ENCODE measurements at places on chromosomes 11 and 22. TPM values are rescaled to one million over a fixed set of nuclear protein-coding genes. Genes with fewer than 3 reads are reported as not detected.

Gene GDPD5
- 8.4 TPM for total RNA-seq

DNA sequence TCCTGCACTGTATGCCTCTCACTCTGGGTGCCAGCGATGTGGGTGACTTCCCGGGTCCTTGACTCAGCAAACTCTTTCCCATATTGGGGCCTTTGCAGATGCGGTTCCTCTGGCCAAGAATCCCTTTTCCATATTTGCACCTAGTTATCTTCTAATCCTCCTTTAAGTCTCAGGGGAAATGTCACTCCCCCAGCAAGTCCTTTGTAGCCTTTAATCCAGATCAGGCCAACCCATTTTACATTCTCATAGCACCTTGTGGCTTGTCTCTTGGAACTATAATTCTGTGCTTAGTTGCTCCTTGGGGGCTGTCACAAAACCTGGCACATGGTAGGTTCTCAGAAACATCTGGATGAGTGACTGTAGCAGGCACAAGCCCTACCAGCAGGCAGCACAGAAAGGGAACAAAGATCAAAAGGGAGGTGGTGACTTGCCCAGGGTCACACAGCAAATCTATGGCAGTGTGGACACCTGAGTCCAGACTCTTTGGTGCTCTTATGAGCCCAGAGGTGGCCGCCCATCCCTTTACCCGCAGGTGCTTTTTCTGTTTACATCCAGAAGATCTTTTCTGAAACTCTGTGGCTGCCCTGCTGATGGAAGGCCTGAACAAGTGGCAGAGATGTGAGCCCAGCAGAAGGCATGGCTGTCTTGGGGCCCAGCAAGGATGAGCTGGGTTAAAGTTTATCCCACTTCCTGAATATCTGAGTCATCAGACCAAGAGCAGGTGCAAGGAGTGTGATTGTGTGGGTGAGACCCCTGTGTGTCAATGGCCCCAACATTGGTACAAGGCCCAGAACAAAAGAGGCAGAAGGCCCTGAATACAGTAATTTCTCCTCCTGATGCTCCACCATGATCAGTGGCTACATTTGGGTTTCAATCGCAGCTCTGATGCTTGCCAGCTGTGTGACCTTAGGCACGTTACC lies 78.6 kb upstream of the GRK3 start:
- DNase-seq, result no peak

DNA sequence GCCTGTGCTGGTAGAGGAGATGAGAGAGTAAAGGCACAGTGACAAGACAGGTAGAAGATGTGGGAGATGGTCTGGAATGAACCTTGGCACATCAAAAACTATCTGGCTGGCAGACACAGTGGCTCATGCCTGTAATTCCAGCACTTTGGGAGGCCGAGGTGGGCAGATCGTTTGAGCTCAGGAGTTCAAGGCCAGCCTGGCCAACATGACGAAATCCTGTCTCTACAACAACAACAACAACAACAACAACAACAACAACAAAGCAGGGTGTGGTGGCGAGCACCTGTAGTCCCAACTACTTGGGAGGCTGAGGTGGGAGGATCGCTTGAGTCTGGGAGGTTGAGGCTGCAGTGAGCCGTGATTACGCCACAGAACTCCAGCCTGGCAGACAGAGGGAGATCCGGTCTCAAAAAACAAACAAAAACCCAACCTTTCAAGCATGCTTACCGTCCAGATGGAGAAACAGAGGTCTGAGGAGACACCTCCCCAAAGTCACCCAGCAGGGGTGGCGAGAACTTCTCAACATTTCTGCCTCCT lies 11.8 kb downstream of the KCTD21 start:
- no peak for DNase-seq

GRCh38 chr22:24331468-24332440 lies 61.1 kb downstream of the SPECC1L start:
- no peak for DNase-seq

DNA sequence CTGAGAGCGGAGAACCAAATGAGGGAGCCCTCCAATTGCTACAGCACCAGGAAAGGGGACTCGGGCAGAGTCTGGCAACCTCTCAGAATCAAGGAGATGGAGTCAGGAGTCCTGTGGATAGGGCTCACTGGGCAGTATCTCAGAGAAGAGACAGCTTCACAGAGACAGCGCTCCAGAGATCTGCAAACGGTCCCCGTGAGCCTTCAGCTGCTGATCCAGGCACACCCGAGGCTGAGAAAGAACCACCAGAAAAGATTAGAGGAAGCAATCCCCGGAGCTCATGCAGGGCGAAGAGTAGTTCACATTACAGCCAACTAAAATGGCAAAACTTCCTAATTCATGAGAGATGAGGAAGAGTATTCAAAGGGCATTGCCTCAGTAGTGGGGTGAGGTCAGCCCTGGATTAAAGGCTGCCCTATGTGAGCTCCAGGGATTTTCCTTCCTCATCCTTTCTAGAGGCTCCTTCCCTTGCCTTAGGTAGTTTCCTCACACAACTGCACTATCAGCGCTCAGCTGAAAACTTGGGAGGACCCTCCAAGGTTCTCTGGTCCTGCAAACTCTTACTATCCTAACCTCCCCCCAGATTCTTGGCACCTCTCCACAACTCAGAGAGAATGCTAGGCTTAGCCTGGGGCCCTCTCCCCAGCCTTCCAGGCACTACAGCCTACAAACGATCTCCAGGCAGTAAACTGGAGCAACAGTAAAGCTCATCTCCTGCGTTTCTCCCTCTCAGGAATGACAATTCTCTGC lies 23.7 kb downstream of the SCN4B start:
- no peak for DNase-seq

- DNase-seq, result peak; percentile 43
These were observed 197.2 kb upstream of the PITPNB start for GRCh38 chr22:28116219-28116673.

Gene ST14
- total RNA-seq, result 2.1 TPM

DNA sequence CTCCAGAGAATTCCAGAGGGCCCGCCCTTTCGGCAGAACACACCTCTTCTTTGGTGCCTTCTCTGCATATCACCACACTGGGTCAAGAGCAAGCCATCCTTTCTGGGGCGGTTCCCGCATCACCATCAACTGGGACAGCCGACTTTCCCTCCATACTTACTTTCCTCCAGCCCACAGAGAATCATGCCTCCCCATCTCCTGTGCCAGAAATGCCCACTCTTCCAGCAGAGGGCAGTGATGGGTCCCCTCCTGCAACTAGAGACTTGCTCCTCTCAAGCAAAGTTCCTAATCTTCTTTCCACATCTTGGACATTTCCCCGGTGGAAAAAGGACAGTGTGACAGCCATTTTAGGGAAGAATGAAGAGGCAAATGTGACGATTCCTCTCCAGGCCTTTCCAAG lies 157.7 kb downstream of the C11orf91 start:
- peak; percentile 53 for DNase-seq

GRCh38 chr11:82814379-82814778 lies 80.7 kb upstream of the FAM181B start:
- DNase-seq, result no peak

DNA sequence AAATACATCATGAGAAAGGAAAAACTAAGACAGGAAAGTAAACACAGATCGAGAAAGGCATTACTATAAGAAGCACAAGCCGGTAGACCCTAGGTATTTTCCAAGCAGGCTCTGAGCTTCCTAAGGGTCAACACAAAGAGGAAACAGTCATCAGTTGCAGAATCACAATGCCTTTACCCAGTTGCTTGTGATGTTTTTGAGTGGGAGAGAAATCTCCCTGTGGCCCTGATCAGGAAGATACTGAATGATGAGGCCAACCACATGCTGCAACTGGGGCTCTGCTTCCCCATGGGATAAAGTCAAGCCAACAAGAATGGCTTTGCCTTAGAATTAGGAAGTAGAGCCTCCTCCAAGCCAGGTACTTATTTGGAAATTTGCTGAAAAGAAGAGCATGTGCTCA lies 132.6 kb downstream of the MICAL2 start:
- no peak for DNase-seq

DNA sequence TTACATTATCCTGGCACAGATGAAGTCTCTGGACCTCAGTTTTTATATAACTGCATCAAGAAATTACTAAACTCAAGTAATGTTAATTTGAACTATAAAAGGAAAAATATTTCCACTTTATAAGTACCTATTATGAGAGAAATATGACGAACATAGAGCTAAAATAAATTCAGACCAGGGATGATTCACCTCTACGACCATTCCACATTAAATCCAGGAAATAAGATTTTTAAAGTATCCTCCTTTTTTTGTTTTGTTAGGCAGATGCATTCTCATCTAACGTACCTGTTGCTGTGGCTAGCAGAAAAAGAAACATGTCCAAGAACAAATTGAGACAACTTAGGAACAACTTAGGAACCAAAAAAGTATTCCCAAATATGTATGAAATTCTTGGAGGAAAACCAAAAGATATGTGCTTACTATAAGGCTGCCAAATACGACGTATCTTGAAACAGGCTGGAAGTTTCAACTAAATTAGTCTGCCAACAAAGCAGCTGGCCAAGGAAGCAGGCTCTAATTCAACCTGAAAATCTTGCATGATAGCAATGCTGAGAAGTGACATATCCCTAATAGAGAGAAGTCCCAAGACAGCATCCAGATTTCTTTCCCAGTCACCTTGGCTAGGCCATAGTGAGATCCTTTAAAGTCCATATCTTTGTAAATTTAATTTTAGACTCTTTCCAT lies 15.7 kb downstream of the SPTY2D1 start:
- no peak for DNase-seq

DNA sequence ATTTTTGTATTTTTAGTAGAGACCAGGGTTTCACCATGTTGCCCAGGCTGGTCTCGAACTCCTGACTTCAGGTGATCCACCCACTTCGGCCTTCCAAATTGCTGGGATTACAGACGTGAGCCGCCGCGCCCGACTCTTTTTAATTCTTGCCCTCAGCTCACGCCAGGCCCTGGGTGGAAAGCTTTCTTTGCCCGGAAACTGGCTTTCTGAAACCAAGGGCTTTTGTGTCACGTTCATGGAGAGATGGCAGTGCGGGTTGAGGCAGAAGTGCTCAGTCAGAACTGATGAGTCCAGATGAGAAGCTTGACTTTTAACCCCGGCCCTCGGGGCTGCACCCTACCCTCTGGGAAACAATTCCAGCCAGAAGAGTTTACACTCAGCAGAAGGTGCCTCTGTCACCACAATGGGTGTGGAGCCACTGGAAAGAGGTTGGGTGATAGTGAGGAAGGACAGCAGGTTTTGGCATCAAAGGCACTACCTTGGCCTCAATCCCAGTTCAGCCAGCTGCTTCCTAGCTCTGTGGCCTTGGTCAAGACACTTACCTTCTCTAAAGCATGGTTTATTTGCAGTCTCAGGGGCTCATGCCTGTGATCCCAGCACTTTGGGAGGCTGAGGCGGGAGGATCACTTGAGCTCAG lies 890 bp upstream of the ARFGAP3 start:
- DNase-seq, result no peak

DNA sequence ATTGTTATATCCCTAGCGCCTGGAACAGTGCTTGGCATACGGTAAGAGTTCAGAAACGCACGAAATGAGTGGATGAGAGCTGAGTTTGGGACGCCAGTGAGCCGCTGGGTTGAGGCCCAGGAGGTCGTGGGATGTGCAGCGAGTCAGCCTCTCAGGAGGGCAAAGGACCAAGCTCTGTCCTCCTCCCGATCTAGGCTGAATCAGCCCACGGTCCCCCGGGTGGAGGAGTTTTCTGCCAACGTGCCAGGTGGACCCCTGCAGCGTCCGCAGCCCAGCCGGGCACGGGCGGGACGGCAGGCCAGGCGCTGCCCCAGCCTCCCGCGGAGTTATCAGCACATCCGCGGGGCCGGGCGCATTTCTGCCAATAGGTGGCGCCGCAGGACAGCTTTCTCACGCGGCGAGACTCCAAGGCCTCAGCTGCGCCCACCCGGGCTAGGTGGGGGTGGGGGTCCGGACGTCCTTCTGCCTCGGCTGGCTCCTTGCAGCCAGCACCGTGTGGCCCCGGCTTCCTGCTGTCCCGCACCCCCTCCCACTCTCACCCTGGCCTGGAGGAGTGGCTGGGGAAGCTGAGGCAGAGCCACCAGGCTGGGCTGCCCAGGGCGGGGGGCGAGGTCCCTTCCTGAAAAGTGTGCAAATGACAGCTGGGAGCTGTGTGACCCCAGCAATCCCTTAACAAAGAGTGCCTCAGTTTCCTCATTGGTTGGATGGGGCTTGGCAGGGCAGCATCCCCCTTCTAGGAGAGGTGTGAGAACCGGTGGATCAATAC lies 2.2 kb upstream of the RPS19BP1 start:
- peak; percentile 93 for DNase-seq

DNA sequence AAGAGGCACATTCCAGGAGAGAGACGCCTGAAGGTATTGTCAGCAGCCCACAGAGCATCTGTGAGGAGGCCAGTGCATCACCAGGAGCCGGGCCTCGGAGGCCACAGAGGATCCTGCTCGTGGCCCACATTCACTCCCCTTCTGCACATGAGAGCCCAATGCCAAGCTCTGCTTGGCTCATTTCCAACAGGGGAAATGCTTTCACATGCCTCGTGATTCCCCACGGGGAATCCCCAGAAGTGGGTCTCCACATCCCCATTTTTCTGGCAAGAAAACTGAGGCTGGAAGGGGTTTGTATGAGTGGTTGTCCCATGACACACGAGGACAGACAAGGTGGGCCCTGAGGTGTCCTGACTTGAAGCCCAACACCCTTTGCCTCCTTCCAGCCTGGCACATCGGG lies 34.4 kb downstream of the TP53I11 start:
- DNase-seq, result no peak

DNA sequence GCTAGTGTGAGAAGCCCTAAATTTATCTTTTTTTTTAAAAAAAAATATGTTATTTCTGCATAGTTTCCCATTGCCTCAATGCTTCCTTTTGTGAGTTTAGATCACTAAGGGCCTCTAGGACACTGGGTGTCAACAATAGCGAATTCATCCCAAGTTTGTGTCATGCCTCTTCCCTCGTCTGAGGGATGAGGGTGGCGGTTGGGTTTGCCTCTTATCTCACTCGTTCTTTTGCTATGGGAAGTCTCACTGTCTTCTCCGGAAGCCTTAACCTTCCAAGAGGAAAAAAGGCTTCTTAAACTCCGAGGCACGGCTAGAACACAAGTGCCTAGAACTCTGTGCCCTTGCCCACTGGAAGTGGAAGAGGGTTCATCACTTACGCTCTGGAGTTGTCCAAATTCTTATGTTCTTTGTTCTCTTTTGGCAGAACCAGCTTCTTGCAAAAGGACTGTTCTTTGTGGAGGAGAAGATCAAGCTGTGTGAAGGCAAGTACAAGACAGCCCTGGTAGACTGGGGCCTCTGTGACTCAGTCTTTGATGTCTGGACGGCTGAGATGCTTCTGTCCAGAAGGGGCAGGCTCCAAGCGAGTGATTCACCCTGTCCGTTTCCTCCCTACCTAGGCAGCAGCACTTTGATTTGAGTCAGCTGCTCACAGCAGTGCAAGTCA lies 78.5 kb downstream of the TRAF6 start:
- DNase-seq, result peak; percentile 59

Gene KRTAP5-9
- total RNA-seq, result not detected

All from left ventricle myocardium superior (tissue), 1 donor.